Neural progenitor cell (in vitro differentiated cells): ENCODE measurements at places on chromosomes 2 and 18.
A peak's percentile ranks its signal among the peaks of the same experiment; 100 is the strongest.

DNA sequence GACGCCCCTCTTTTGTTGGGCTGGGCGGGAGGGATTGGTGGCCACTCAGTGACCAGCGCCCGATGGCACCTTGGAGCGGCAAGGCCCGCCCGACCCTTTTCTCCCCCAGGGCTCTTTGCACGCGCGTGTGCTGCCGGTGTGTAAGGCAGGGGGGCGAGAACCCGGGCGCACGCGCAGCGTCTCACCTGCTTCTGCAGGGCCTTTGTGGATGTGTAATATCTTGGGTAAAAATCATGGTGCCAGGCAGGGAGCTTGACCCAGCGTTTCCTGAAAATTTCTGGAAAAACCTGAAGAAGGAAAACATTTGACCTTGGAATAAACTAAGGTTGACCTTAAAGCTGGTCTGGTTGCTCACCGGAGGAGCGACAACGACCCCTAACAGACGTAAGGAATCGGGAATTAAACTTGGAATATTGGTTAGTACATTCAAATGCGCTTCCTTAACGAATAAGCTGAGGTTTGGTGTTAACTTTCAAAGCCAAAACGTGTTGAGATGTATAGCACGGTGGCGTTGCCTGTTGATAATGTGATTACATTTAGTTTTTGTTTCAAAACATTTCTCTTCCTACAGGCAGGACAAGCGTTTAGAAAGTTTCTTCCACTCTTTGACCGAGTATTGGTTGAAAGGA lies 438 bp downstream of the HSPE1 start:
- peak; percentile 8 for DNase-seq

GRCh38 chr2:176976736-176977685 lies 235.6 kb upstream of the HNRNPA3 start:
- no peak for DNase-seq

- no peak for DNase-seq
These were observed 85.5 kb upstream of the ITPRID2 start for GRCh38 chr2:181806039-181806392.

- no peak for DNase-seq
These were observed 50.1 kb downstream of the HS1BP3 start for GRCh38 chr2:20600756-20601325.

DNA sequence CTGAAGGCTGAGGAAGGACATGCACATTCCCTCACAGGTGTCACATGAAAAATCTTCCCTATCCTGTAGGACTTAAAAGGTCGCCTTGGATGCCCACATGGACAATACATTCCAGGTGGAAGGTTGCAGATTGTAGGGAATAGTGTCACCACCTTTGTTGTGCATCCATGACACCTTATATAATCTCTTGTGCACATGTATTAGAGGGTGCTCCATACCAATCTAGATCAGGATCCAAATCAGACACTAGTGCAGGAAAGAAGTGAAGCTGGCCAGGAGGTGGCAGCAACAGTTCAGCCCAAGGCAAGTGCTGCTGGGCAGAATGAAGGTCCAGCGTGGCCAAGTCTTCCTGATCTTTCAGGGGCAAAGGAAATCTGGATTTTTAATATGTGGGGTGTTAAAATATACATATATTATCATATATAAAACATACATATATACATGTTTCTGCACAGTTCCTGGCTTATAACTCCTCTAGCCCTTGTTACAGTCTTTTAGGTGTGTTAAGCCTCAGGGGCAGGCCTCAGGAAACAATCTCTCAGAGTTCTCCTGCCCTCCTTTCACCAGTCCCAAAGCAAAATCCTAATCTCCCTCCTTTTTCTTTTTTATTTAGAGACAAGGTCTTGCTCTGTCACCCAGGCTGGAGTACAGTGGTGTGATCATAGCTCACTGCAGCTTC lies 16.6 kb downstream of the NIF3L1 start:
- DNase-seq: peak; percentile 71

DNA sequence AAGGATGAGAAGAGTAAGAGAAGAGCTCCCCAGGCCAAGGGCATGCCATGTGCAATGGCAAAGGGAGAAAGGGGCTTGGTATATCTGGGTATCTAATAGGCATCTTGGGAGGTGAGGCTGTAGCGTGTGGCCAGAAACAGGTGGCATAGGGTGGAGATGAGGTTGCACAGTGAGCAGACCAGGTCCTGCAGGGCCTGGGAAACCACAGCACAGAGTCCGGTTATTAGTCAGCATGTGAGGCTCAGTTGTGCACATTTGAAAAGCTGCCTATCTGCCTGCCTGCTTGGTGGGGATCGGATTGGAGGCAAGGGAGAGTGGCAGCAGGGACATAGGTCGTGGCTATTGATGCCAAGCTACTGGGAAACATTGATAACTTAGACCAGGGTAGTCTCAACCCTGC lies 190.6 kb downstream of the TPGS2 start:
- DNase-seq: no peak

- no peak for DNase-seq
These were observed 56.1 kb downstream of the SPTBN1 start for GRCh38 chr2:54512183-54512582.

DNA sequence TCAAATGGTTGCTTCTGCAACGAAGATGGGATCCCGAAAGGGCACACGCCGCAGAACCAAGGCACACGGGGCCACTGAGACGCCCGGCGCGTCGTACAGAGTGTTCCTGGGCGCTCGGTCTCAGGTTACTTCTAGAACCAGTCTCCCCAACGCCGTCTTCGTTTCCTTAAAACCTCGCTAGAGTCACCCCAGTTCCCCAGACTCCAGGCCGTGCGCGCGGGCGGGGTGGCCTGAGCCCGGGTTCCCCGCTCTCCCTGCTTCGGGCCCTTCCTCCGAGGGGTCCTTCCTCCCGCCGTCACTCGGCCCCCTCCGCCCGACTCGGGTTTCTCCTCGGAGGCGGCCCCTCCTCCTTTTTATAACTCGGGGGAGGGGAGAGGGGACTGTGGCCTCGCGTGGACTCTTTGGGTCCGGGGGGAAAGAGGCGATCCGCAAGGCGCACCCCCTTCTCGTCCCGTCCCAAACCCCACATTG lies 774 bp upstream of the FZD7 start:
- peak; percentile 87 for DNase-seq

DNA sequence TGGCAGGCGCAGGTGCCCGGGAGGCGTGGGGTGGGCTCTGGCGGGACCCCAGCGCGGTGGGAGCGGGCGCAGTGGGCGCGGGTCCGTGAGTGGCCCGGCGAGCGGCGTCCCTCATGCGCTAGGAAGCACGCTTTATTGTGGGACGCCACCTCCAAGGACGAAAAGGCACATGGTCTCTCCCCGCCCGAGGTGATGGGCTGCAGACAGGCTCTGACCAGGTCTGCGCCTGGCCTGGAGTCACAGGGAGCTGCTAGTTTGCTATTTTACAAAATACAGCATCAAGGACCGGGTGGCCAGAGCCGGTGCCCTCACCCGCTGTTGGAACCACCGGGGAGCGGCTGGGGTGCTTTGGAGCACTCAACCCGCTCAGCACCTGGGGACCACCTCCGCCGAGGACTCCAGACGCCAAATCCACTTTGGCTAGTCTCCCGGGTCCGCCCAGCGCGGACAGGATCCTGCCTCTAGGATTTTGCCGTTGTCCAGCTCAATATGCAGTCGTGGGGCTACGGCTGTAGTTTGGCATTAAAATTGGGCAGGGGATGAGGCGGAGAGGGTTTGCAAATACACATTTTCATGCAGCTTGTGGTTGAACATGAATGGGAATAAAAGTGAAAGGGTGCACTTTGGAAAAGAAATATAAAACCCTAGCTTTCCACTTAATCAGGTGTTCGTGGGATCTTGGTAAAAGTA lies 65.4 kb downstream of the LRRFIP1 start:
- peak; percentile 55 for DNase-seq

DNA sequence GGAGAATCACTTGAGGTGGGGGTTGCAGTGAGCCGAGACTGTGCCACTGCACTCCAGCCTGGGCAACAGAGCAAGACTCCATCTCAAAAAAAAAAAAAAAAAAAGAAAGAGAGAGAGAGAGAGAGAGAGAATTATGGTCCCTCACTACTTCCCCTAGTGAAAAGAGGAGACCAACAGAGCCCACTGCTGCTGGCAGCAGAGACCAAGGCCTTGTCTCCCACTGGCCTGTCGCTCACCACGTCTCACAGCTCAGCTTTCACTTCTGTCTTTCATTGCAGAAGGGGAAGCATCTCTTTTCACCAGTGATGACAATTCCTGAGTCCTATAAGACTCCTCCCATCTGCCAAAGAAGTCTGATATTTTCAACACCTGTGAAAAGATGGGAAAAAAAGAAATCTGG lies 81.3 kb downstream of the CLHC1 start:
- no peak for DNase-seq

GRCh38 chr18:73669297-73669696 lies 478.3 kb downstream of the FBXO15 start:
- DNase-seq: peak; percentile 48

DNA sequence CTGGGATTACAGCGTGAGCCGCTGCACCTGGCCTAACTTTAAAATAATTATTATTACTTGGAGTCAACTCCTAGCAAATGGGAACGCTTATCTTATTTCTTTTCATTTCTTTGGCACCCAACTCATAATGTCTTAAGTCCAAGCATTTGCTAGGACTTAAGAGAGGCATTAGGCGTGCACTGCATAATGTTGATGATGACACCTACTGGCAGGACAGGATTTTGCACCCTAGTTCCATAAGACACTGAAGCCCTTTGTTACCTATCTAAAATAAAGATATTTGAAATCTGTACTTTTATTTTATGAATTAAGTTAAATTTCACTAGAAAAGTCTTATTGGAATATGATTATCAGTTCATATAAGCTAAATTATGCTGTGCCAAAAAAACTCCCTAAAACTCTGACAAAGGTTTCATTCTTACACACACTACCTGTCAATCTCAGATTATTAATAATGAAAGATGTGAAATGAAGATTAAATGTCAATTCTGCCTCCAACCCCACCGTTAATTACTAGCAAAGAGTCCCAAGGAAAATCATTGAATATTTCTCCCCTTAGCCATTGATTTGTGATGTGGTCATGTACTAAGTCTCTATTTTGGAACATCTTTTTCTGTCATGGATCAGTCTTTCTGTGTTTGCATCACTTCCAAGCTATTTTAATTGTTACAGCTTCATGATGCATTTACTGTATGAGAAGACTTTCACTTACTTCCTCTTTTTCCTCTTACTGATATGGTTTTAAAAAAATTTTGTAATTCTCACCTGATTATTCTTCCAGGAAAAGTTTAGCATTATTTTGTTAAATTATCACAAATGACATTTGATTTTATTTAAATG lies 12.7 kb upstream of the CDH2 start:
- peak; percentile 45 for DNase-seq

GRCh38 chr2:68060652-68061051 lies 2.2 kb downstream of the C1D start:
- DNase-seq: no peak

GRCh38 chr2:67835266-67835665 lies 227.5 kb downstream of the C1D start:
- no peak for DNase-seq

DNA sequence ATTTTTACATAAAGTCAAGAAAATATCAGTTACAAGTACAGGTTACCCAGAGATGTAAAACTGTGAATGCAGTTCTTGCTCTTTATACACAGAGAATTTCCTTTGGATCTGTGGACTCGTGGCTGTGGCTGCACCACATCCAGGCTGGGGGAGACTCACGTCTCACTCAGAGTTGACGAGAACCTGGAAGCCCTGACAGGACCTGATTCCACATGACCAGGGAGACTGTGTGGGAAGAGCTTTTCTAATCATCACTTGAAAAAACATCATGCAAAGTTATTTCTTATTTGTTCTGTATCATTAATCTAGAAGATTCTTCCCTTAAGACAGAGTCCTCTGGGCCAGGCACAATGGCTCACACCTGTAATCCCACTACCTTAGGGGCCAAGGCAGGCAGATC lies 1159.0 kb downstream of the RPIA start:
- no peak for DNase-seq

GRCh38 chr2:8927510-8928455 lies 75.7 kb downstream of the MBOAT2 start:
- DNase-seq: no peak

DNA sequence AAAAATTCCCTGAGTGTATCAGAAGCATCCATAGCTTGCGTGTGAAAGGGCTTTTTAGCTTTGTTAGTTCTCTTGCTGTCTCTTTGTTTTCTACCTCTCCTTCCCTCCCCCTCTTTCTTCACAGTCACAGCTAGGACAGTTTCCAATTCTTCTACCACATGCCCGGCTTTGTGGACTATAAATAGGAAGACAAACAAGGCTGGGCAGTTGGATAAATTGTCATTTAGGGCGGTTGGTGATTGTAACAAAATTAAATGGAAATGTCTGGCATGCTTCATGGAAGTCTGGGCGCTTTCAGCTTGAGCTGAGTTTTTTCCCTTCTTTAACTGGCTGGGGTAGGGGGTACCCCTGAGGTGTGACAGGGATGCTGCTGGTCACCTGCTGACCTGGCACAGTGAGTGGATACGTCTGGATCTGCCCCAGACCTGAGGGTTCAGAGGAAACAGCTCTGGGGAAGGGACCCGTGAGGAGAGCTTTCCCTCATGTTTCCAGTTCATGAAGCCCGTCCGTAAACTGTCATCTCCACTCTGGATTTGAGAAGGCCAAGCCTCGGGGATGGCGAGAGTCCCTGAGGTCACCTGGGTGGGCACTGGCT lies 29.0 kb upstream of the GIGYF2 start:
- peak; percentile 17 for DNase-seq

DNA sequence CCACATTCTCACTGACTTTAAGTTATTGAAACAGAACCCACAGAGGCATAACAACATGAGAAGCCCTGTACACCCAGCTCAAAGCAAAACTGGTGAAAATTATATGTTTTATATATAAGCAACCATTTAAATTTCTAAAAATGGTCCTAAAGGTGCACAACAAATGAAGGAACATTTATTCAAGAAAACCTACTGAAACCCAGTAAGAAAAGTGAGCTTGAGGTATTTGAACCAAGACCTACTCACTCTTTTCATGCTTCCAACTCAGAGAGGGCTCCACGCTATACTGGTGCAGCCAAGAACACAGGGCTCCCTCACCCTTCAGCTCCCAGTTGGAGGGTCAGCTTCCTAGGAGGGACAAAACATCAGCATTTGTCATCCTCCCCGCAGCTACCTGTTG lies 2.1 kb upstream of the CACNB4 start:
- DNase-seq: no peak

DNA sequence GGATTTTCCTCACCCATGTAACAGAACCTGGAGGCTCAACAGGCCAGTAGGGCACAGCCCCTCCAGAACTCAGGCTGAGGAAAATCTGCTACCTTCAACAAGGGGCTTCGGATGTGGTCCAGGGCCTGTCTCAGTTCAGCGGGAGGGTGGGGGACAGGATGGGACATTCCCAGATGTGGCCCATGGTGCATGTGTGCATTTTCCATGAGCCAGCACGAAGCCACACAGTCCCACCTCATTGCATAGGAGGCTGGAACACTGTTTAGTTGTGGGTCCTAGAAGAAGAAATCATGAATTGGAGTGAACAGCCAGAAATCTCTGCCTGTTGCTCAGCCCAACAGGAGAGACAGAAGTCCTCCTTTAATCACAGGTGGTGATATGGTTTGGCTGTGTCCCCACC lies 469.6 kb upstream of the MYT1L start:
- no peak for DNase-seq

DNA sequence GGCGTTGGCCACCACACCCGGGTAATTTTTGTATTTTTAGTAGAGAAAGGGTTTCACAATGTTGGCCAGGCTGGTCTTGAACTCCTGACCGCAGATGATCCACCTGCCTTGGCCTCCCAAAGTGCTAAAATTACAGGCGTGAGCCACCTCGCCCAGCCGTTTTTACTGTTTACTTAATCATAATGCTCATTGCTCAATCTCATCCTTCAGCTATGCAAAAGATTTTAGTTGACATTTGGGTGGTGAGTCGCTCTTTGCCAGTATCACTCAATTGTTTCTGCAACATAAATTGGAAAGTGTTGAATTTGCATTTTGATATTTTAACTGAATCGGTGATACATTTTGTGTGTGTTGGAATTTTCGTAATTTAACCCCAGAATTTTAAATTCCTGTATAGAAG lies 7.8 kb upstream of the ZNF532 start:
- DNase-seq: no peak

GRCh38 chr2:38448692-38449410 lies 71.8 kb upstream of the ATL2 start:
- DNase-seq: no peak
